ENCODE measurements at places on chromosomes 5 and 9. TPM values are rescaled to one million over a fixed set of nuclear protein-coding genes. Genes with fewer than 3 reads are reported as not detected.
A peak's percentile ranks its signal among the peaks of the same experiment; 100 is the strongest.

The PCDHA9 gene
- not detected for total RNA-seq

The FAXDC2 gene
- total RNA-seq, result 4.7 TPM

The F2RL1 gene
- 77.5 TPM for total RNA-seq

- no peak for DNase-seq
Measured at GRCh38 chr5:173020643-173021042, 35.5 kb upstream of the CREBRF start.

DNA sequence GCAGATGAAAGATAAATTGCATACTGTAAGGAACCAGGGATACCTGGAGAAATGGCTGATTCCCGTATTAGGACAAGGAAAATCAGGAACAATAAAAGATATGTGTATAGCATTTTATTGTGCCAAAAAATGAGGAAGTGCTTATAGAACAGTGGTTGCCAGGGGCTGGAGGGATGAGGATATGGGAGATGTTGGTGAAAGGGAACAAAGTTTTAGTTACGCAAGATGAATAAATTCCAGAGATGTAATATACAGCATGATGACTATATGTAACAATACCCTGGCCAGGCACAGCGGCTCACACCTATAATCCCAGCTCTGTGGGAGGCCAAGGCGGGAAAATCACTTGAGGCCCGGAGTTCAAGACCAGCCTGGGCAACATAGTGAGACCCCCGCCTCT is 101.8 kb downstream of the CDK5RAP2 start:
- DNase-seq, result no peak

DNA sequence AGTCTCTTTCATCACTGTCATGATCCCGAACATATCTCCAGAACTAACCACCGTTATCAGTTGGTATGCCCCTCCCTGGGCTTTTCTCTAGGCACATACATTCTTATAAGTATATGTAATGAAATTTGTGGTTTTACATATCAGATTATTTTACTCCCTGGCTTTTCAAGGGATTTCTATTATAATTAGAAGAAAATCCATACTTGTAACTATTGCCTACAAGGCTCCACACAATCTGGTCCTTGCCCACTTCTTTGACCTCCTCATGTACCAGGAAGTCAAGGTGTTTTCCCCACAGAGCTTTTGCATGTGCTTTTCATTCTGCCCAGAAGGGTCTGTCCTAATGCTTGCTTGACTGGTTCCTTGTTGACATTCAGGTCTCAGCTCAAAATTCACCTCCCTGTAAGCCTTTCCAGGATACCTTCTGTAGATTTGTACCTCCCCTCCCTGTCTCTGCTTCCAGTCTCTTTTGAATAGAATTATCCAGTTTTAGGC is 33.6 kb upstream of the HSD17B4 start:
- DNase-seq, result no peak

GRCh38 chr5:5430136-5430535 is 7.7 kb downstream of the ICE1 start:
- DNase-seq, result no peak

DNA sequence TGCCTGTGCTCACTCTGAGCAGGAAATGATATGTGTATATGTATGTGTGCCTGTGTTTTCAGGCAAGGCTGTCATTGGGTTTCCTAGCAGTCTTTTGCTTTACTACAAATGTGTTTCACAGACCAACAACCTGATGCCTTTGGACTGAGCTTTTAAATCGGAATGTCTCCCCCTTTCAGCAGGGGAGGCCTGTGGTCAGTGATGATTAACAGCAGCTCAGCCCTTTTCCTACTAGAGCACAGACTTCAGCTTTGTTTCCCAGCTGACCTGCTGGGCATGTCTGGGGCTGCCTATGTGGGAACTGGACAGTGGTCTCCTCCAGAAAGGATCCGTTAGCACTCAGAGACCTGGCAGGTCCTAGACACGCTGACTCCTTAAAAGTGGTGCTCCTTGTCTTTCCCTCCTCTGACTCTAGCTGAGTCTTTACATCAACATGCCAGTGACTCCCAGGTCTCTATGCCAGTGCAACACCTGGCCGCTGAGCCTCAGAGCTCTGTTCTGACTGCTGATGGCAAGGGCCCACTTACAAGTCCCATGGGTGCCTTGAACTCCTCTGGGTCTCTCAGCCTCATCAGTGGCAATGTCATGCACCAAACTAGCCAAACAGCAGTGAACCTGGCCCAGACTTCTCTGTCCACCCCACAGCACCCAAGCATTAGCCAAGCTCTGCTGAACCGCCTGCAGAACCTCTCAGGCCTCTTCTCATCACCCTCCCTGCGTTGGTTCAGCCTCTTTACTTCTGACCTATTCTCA is 7.7 kb downstream of the MACROH2A1 start:
- no peak for DNase-seq

DNA sequence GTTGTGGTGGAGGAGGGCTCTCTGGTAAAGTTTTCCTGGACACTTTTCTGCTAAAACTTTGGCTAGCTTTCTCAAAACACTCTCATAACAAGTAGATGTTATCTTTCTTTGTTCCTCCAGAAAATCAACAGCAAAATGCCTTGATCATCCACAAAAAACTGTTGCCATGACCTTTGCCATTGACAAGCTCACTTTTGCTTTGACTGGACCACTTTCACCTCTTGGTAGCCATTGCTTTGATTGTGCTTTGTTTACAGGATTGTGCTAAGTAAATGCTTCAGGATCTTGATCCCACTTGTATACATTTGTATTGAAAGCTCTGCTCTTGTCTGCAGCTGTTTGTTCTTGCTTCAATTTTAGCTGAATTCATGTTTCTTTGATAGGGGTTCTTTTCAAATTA is 143.9 kb upstream of the NR3C1 start:
- no peak for DNase-seq

GRCh38 chr9:78620764-78621163 is 323.8 kb downstream of the PSAT1 start:
- no peak for DNase-seq

The OTP gene
- total RNA-seq, result not detected

The NLN gene
- 39.1 TPM for total RNA-seq

The SLC22A4 gene
- 1.7 TPM for total RNA-seq

The ENC1 gene
- total RNA-seq, result 52.3 TPM

The TSLP gene
- total RNA-seq, result not detected

DNA sequence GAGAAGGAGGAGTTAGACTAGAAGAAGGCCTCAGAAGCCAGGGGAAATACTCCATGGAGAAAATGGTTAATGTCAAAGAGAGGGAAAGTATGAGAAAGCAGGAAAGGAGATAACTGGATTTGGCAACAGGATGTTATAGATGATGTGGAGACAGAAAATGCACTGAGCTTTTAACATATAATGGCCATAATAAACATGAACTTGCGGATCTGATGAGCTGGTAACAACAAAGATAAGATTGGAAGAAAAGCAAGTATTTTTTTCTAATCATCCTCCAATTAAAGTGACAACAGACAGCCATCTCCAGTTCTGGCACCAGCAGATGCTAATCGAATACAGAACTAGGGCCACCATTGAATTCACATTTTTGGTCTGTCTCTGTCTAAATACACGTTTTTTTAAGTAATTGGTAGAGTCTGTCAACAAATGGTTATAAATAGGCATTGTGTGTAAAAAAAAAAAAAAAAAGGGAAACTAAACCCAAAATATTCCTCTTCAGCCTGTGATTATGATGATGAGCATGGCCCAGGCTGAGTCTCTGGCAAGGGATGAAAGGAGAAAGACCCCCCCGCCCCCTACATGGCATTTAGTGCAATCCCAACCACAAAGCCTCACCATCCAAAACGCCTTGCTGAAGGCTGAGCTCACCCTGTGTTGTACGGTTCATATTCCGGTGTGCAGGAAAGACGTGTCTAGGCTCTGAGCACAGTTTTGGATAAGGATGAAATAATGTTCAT is 149.5 kb upstream of the LHFPL2 start:
- DNase-seq, result no peak

The LHX2 gene
- not detected for total RNA-seq

The RBM27 gene
- total RNA-seq, result 25.4 TPM

GRCh38 chr5:175740014-175740413 is 82.1 kb downstream of the HRH2 start:
- no peak for DNase-seq

GRCh38 chr9:116327701-116328405 is 174.3 kb downstream of the PAPPA start:
- no peak for DNase-seq

GRCh38 chr9:14616188-14616982 is 76.8 kb downstream of the ZDHHC21 start:
- DNase-seq, result peak; percentile 30

The STPG3 gene
- not detected for total RNA-seq

GRCh38 chr5:34503379-34504253 is 152.5 kb upstream of the RAI14 start:
- no peak for DNase-seq

The MEIKIN gene
- not detected for total RNA-seq

DNA sequence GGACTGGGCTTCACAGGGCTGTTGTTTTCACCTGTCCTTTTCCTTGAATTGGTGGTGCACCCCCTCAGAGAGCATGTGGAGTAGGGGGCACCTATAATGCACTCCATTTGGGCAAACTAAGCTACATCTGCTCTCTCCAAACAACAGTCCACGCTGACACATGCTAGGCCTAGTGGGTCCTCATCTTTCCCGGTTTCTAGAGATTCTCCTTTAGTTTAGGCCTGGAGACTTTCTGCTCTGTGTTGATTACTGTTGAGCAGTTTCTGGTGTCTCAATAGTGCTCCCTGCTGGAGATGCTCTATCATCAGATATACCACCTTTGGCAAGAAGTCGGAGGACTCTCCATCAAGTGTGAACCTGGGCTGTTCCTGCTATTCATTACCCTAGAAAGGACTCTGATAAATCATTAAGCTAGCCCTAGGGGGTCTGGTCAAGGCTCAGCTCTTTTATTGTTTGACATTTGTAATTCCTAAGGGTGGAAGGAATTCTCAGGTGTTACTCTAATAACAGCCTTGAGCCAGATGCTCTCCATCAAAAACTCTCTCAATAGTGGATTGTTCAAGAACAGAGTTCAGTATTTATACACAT is 64.0 kb upstream of the FYB1 start:
- DNase-seq, result peak; percentile 61

The NR5A1 gene
- total RNA-seq, result not detected

DNA sequence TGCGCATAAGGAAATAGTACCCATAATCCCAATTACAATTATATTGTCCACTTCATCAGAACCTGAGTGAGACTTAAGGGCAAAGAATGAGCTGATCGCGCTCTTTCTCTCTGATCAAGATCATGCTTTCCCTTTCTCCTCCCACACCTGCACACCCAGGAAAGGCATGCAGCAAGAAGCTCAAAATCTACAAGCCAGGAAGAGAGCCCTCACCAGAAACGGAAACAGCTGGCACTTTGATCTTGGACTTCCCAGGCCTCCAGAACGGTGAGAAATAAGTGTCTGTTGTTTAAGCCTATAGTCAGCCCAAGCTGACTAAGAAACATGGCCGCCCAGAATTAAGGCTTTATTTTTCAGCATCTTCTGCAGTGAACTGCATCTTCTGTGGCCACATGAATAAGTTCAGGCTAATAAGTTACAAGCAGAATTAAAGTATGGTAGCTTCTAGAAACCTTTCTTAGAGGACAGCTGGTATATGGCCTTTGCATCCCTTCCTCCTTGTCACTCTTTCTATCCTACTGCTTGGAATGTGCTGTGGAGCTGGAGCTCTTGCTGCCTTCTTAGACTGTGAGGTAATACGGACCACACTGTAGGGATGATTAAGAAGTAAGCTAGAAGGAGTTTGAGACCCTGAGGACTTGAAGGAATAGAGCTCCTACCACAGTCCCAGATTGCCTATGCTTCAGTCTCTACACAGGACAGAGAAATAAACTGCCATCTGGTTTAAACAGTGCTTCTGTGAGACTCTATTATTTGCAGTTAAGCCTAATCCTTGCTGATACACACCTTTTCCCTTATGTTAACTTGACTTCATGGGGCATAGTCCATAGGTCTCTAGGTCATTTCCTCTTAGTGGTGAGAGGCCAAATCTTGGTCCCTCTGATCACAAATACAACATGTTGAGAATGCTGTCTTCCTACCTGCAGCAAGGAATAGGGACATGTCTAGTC is 17.2 kb downstream of the OR2S2 start:
- no peak for DNase-seq

DNA sequence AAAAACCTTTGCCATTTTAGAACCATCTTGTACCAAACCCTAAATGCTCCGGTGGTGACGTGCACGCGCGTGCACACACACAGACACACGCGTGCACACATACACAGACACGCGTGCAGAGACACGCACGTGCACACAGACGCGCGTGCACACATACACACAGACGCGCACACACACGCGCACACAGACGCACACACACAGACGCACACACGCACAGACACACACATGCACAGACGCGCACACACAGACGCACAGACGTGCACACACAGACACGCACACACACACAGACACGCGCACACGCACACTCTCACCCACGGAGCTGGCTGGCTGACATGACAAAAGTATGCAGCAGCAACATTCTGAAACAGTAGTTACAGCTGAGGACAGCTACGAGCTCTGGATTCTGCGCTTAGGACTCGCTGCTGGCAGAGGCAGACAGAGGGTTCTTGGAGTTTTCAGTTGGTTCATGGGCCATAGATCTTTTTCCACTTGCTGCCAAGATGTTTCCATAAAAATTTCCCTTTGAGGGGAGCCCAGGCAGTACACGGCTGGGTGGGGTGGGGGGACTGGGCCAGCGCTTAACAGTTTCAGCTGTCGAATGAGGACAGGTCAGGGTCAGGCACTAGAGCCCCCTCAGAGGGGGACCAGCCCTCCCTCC is 46.2 kb upstream of the UBAC1 start:
- DNase-seq, result no peak

GRCh38 chr9:38180656-38181055 is 111.6 kb upstream of the SHB start:
- peak; percentile 37 for DNase-seq

DNA sequence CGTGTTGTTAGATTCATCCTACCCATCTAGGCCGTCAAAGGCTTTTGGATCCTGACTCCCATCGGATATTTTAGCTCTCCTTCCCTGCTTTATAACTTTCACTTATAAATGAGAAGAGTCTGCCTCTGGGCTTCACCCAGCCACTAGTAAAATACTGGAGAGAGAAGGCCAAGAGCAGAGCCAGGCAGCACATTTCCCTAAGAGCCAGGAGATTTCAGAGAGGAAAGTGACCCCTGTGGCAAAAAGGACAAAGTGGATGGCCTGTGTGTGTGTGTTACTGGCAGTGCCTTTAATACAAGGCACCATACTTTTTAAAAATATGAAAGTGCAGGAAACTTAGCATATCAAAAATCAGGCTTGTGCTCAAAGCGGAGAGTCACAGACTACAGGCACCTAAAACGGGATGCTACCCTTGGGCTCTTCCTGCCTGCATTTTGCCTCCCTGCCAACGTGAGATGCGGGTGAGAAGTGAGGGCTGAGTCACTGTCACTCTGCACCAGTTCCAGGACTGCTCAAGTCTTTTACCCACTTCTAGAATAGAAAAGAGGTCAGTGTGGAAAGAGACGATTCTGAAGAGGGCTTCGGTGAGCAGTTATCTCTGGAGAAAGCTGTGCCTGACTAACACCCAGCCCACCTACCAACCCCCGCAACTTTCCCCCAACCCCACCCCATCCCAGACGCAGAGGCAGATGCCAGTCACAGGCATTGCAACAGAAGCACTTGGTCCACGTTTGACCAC is 15.9 kb downstream of the NFIL3 start:
- no peak for DNase-seq

DNA sequence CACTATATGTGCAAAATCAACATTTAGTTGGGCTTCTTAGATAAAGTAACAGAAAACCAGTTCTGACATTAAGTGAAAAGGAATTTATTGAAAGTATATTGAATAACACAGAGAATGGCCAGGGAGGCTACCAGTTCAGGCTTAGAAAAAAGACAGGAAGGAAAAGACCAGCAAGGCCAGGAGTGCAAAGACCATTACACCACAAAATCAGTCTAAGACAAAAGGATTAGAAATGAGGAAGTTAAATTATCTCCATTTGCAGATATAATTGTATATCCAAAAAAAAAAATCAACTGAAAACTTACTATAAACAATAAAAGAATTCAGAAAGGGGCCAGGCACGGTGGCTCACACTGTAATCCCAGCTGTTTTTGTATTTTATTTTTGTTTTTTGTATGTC is 4.8 kb upstream of the TEX10 start:
- no peak for DNase-seq

Measured in foreskin keratinocyte (primary cell).